ENCODE measurements at places on chromosomes 4 and X.

GRCh38 chrX:144006811-144007210, 122.9 kb downstream of the UBE2NL start:
- DNase-seq: no peak

GRCh38 chrX:100915562-100915961, 13.2 kb downstream of the XKRX start:
- no peak for DNase-seq

- DNase-seq: no peak
Observed at GRCh38 chr4:85823295-85823694, 348.3 kb downstream of the ARHGAP24 start.

DNA sequence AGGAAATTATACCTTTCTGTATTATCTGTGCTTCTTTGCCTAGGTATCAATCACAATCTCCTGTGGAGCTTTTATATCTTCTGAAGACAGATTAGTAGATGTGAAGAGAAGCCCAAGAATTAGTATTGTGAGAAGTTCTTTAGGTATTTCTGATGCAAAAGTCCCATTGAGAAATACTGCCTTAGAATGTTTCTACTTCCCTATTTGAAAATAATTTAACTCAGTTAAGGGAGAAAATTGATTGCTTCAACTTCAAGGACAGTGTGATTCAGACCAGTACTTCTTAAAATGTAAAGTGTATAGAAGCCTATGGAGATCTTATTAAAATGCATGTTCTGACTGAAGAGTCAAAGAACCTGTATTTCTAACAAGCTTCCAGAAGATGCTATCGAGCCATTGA, 9.0 kb downstream of the EIF1AX start:
- DNase-seq: no peak

- DNase-seq: no peak
Observed at GRCh38 chr4:122921300-122921699, 1.1 kb downstream of the NUDT6 start.

GRCh38 chr4:27149541-27150212, 289.0 kb downstream of the STIM2 start:
- no peak for DNase-seq

GRCh38 chrX:53309837-53310236, 28.5 kb upstream of the IQSEC2 start:
- no peak for DNase-seq

- no peak for DNase-seq
Observed at GRCh38 chrX:139204898-139205667, 325.5 kb upstream of the F9 start.

DNA sequence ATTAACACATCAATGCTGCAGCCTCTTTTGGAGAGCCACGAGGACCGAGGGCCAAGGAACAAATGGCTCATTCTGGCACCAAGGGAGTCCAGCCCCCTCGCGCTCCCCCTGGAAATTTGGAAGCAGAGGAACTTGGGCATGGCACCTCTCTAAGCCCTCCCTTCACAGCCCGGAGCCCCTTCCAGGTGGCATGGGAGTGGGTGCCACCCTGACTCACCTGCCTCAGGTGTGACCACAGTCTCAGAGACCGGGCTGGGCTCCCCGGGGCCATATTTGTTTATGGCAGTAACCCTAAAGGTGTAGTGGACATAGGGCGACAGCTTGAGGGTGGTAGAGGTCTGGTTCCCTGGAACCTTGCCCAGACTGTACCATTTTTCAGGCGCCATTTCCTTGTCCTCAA, 18.8 kb downstream of the L1CAM start:
- DNase-seq: no peak

- no peak for DNase-seq
Observed at GRCh38 chrX:107348051-107348450, 101.4 kb upstream of the FRMPD3 start.

DNA sequence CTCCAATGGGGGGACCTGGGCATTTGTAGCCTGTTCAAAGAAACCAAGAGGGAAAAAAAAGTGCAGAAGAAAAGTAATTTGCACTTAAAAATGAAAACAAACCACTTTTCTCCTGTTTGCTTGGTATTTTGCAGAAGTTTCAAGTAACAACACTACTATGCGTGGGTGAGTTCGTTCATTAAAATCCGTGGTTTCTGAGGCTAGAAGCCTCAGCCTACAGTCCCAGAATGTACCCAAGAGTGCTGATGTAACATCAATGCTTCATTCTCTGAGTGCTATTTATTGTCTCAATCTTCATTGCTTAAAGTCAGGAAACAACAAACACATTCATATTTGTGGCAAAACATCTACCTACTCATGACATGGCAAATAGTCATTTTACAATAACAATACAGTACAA, 29.2 kb downstream of the LGI2 start:
- no peak for DNase-seq

- DNase-seq: no peak
Observed at GRCh38 chrX:6291444-6291843, 62.8 kb upstream of the NLGN4X start.

GRCh38 chr4:89358935-89359638, 51.5 kb upstream of the GPRIN3 start:
- DNase-seq: no peak

GRCh38 chr4:53618321-53618720, 27.0 kb upstream of the LNX1 start:
- DNase-seq: no peak

DNA sequence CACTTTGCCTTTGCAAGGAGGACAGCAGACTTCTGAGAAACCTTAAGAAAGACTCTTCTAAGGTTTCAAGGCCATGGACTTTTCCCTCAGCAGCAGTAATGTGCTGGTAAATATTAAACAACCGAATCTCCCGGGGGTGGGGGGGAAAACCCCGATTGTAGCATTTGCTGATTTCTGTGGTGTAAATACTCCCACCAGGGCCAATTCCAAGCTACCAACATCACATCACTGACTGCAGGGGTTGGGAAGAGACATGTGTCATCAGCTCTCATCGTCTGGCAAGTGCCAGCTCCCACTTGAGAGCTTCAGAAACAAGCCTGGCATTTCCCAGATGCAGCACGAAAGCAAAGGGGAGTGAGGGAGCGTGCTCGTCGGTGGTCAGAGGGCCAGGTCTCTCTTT, 101.2 kb downstream of the BCOR start:
- no peak for DNase-seq

DNA sequence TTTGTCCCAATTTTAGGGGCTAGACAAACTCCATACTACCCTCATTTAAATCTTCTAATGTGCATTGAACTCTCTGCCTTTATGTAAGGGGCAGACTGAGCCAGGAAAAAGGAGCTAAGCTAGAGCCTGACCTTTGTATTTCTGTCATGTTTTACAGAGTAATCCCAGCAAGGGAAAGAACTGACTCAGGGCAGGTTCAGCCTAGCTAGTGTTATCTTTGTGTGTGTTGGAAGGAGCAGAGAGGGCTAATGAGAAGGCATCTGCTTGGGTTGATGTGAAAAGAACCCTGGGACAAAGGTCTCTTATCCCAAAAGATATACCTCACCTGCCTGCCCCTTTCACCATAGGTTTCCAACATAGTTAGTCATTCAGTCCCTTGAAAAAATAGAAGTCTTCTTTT, 31.7 kb downstream of the IGSF1 start:
- DNase-seq: no peak

DNA sequence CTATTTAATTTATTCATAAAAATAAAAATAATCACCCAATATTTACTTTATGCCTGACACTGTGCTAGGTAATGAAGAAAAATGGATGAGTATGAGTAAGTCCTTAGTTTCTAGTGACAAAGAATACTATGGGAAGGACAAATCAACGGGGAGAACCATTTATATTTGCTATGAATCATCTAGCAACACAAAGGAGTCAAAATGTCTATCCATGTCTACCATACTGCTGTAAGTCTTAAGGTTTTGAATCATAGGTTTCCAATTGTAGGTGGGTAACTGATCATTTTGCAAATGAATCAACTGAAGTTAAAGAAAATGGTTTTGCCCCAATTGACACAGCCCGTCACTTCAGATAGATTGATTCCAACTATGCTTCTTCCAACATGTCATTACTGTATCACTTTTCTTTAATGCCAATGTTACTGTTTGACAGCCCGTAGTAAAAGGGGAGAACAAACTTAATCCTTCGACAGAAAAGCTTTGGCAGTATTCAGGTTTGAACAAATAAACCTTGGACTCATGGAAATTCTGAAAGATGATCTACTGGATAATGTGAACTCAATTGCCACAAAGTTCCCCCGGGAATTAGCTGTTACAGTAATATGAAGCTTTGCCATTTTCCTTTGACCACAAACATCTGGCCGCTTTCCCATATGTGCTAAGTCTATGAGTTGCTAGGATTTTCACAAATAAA, 3.2 kb downstream of the TDO2 start:
- no peak for DNase-seq

GRCh38 chr4:76758290-76758882, 139.6 kb downstream of the SOWAHB start:
- DNase-seq: no peak

DNA sequence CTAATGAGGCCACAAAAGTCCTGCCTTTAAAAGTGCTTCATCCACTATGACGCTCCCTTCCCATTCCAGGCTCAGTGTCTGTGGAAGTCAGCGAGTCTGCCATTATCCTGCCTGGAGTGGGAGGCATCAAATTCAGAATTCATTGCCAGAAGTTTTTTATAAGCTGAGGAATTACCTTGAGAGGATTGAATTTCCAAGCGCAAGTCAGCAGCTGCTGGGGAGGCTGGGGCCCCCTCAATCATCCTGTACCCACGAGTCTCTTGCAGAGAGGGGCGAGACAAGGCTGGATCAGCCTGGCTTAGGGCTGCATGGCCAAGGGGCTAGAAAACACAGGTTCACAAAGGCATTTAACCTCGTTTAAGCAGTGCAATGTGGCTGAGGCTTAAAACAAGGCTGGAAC, 170.5 kb upstream of the NOCT start:
- DNase-seq: no peak

- no peak for DNase-seq
Observed at GRCh38 chr4:155603360-155603891, 63.2 kb upstream of the GUCY1A1 start.

DNA sequence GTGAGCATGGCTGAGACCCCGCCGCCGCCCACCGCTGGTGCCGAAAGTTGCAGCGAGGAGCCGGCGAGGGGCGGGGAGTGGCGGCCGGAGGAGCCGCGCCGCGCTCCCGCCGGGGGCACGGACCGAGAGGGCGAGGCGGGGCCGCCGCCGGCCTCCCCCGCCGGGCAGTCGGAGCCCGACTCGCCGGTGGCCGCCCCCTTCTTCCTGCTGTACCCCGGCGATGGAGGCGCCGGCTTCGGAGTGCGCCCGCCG, 16.5 kb downstream of the UTP3 start:
- DNase-seq: no peak

GRCh38 chr4:10007793-10008608, 13.3 kb downstream of the SLC2A9 start:
- DNase-seq: no peak

DNA sequence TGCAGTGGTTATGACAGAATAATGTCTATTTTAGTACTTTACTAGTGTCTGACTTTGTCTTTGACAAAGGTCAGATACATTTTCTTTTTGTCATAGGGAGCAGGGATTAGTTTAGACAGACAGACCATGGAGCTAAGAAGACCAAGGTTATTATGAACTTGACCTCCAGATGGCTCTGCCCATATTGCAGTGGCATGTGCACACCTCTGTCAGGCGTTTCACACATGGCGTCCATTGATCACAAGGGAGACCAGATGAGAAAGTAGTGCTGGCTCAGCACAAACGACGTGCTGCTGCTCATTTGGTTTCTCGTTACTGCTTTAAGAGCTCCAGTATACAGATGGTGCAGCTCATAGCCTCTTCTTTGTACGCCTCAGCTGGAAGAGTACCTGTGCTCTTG, 56.3 kb upstream of the HPSE start:
- no peak for DNase-seq

GRCh38 chr4:4408576-4409335, 21.9 kb downstream of the NSG1 start:
- no peak for DNase-seq

GRCh38 chrX:68754406-68754805, 74.4 kb upstream of the EFNB1 start:
- DNase-seq: no peak
